ENCODE measurements at places on chromosomes 3 and 15. TPM values are rescaled to one million over a fixed set of nuclear protein-coding genes. Genes with fewer than 3 reads are reported as not detected.

- no peak for DNase-seq
Measured at GRCh38 chr3:61947456-61947855, 386.1 kb downstream of the PTPRG start.

- no peak for DNase-seq
Measured at GRCh38 chr3:140906785-140907184, 34.9 kb upstream of the SLC25A36 start.

DNA sequence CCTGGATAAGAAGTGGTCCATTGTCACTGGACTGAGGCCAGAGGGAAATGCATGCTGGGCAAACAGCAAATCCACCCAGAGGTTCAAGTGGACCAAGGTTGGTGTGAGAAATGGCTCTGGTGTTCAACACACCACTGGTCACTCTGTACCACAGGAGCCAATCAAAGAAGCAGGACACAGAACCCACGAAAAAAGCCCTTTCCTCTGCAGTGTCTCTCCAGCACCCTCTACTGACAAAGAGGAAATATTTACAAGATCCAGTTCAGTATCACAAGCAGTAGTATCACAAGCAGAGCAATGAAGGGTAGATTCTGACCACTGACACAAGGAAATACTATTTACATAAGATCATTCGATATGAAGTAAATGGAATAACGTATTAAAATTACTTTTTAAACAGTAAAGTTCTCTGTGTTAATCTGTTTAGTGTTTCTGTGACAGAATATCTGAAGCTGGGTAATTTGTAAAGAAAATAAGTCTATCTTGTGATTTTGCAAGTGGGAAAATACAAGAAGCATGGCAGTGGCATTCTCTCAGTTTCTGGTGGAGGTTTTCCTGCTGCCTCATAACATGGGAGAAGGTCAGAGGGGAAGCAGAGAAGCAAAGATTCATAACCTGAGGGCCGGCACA, 390.7 kb downstream of the EFHB start:
- no peak for DNase-seq

The DCBLD2 gene
- total RNA-seq: 22.4 TPM

GRCh38 chr3:41216993-41217392, 17.7 kb downstream of the CTNNB1 start:
- DNase-seq: no peak

GRCh38 chr15:66578286-66578875, 12.6 kb upstream of the LCTL start:
- DNase-seq: no peak

The CMTM8 gene
- total RNA-seq: 31.4 TPM

The ATP13A5 gene
- total RNA-seq: not detected

GRCh38 chr3:181316482-181316881, 326.9 kb upstream of the DNAJC19 start:
- DNase-seq: no peak

DNA sequence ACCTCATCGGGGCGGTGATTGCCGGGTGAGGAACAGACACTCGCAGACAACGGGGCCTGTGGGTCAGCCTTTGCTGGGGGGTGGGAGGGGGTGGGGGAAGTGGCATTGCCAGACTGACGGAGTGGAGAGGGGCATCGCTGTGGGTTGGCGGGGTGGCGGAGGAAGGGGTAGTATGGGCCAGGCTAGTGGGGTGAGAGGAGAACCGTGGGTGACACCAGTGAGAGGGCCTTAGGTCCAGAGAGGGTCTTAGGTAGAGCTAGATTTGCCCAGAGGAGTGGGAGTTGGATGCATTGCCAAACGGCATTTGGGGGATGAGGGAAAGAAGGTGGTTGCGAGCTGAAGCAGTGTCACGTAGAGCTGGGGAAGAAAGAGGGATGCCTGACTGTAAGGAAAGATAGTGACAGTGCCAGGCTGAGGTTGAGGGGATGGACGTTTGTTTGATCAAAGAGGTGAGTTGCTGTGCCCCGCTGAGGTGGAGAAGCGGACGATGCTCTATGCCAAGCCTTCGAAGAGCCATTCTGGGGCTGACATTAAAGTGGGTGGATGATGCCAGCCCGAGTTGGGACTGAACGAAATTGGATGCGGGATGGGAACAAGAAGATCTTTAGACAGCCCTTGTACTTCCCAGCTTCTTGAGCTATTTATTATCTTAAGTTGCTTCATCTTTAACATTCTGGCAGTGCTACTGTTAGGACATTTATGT, 572 bp downstream of the DNAJB11 start:
- no peak for DNase-seq

The TTLL13 gene
- not detected for total RNA-seq

GRCh38 chr3:136559896-136560295, 192.3 kb downstream of the STAG1 start:
- no peak for DNase-seq

The CFAP20DC gene
- total RNA-seq: 1.0 TPM

DNA sequence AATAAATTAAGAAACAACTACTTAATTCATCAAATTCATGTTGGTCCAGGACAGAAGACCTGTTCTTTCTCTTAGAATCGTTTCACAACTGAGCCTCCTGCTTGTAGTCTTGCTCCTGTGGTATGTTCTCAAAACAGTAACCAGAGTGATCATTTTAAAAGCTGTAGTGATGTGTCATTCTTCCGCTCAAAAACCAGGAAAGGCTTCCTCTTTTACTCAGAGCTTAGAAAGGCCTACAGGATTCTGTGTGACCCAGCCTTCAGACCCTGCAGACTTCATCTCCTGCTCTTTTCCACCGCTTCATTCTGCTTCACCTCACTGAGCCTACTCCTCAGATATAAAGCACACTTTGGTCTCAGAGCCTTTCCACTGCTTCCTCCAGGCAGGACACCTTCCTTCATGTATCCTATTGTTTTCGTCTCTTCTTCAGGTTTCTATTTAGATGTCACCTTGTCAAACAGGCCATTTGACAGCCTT, 22.7 kb downstream of the ST6GAL1 start:
- no peak for DNase-seq

GRCh38 chr3:19446687-19447086, 298.4 kb downstream of the KCNH8 start:
- no peak for DNase-seq

GRCh38 chr3:17300441-17300840, 415.7 kb downstream of the PLCL2 start:
- DNase-seq: no peak

The CPLX3 gene
- not detected for total RNA-seq

- no peak for DNase-seq
Measured at GRCh38 chr15:85120351-85121113, 138.9 kb downstream of the PDE8A start.

DNA sequence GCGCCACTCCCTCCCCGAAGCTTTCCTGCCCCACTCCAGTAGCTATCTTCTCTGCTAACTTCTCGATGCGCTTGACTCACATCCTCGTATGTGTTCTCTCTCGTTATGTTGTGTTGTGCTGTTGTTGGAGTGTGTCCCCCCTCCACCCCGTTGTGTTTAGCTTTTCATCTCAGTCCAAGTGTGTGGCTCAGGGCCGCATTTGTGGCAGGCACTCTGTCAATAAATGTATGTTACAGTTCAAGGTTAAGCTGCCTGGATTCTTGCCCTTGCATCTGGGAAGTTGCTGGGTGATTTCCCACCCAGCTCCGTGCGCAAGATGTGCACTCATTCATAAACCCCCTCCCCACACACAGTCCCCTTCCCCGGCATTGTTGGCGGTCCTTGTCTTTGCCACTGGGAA, 71.9 kb downstream of the PGPEP1L start:
- no peak for DNase-seq

DNA sequence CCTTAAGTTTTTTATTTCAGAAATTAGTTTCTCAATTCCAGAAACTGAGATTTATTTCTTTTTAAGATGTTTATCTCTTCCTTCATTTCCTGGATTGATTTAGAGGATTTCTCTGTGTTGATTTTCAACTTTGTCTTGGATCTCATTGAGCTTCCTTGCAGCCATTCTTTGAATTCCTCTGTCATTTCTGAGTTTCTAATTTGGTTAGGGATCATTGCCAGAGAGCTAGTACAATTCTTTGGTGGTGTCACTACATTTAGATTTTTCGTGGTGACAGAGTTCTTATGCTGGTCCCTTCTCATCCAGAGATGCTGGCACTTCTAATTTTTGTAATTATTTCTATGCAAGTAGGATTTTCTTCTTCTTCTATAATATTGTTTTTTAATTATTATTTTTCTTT, 691.1 kb upstream of the NAALADL2 start:
- DNase-seq: no peak

- DNase-seq: no peak
Measured at GRCh38 chr3:45792516-45793172, 3.7 kb downstream of the SLC6A20 start.

DNA sequence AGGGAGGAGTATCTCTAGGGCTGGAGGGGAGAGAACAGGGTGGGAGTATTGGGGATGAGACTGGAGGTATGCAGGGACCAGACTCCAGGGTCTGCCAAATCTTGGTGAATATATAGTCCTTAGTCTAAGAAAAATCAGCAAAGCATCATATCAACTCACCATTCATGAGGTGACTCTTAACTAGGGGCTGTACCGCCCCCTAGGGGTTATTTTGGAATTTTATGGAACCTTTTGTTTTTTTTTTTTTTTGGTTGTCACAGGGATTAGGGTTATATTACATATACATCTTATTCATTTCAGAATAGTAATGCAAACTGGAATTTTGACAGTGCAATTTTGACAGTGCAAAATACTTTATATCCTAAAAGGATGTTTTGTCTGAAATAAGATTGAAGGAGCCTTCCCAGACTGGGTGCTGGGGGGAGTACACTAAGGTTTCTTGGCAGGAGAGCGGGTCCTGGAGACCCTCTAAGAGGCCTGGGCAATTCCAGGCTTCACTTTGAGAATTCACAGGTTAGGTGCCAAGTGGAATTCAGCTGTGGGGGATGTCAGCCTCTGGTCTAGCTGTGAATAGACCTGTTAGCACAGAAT, 7.5 kb downstream of the CMTM7 start:
- DNase-seq: no peak

Measured in body of pancreas (tissue), 4 donors.